ENCODE measurements at places on chromosomes 3 and 15.

DNA sequence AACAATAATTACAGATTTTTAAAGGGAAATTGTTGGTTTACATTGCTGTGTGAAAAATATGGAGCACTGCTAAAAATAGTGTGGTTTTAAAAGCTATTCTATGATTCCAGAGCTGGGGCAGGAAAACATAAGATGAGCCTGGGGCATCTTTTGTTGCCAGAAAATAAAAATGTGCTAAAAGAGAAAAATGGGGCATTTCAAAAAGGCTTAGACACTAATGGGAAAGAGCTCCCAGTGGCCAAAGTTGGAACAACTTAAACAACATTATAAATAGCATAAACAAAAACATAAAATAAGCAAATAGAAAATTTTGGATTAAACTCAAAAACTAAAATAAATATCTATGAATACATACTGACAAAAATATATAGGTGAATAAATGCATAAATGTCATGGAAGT, 478.9 kb downstream of the NLGN1 start:
- DNase-seq: no peak

DNA sequence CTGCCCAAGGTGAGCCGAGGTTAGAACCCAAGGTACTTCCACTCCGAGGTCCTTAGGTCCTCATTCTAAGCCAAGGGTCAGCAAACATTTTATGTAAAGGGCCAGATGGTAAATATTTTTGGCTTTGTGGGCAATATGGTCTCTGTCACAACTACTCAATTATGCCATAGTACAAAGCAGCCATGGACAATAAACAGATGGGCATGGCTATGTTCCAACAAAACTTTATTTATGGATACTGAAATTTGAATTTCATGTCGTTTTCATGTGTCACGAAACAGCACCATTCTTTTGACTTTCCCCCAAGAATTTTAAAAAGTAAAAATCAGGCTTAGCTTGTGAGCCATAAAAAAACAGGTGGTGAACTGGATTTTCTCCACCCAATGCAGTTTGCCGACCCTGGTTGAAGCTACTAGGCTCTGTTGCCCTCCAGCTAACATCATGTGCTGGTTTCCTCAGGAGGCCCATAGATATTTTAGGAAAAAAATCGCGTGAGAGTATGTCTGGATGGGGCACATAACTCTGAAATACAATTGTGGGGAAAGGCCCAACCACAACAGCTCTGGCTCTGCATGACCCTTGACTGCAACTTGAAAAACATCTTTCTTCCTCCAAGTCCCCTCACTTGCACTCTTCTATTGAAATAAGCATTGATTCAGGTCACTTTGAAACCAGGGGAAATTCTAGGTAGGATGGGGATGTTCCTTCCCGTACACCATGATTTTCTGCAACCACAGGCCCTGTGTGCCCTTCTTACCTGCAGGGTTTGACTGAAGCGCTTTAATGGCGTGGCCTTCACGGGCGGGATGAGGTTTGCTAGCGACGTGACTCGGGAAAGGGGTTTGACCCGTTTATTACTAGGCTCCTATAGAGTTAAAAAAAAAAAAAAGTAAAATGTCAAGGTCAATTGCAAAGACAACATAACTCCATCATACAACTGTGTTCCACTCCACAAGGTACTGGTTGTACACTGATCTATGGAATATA, 28.5 kb downstream of the ARHGEF3 start:
- no peak for DNase-seq

DNA sequence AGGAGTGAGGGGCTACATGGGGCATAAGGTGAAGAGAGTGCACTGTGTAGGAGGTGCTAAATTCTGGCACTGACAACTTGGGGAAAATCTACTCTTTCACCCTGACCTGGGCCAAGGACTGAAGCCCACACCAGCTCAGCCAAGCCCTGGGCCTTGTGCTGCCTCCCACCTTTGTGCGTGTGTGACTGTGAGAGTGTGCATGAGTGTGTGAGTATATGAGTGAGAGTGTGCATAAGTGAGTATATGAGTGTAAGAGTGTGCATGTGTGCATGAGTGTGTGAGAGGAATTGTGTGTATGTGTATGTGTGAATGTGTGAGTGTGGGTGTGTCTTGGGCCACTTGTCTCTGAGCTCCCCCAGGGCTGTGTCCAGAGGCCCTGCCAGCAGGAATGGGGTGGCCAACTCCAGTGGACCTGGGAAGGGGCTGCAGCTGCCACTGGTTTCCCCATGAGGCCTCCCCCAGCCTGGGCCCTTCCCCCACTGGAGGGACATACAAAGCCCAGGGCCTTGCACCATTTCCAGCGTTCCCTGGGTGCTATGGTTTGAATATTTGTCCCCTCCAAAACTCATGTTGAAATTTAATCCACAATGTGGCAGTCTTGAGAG, 15.2 kb downstream of the C3orf22 start:
- DNase-seq: no peak

DNA sequence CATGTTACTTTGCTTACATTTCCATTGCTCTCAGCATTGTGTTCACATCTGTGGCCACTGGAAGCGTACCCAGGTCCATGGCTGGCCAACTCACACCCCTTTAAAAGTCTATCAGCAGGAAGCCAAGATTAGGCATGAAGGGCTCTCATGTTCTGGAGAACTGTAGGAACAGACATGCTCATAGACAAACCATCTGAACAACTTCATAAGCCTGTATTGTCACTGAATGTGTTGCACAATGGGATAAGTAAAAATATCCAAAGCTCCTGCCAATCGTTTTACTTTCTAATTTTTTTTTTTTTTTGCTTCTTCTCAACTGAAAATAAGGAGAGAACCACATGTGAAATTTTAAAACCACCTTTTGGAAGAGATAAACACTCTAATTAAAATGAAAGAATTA, 6.4 kb downstream of the RPLP1 start:
- DNase-seq: no peak
